GM03348 (cell line): ENCODE measurements at places on chromosomes 6 and 20.

GRCh38 chr6:165220045-165220444 lies 89.4 kb downstream of the C6orf118 start:
- DNase-seq = no peak

GRCh38 chr6:9225441-9225871 lies 790.1 kb upstream of the SLC35B3 start:
- DNase-seq = peak; percentile 44

DNA sequence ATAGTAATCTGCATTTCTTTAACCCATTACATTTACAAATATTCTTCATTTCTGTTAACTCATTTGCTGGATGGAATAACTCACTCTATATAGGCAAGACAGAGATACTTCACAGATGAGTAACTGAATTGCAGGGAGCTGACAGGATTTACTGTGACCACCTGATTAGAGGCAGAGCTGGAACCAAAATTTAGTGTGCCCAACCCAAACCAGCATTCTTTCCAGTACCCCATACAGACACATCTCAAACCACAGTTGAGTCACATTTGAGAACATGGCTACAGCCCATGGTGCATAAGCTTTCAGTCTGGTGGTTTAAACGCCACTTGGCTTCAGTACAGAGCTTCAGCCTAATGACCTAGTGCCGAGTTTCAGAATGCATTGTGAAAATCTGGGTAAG lies 138.4 kb upstream of the TENT5A start:
- DNase-seq = peak; percentile 86

- DNase-seq = no peak
Measured at GRCh38 chr6:7042654-7043545, 64.9 kb upstream of the RREB1 start.

DNA sequence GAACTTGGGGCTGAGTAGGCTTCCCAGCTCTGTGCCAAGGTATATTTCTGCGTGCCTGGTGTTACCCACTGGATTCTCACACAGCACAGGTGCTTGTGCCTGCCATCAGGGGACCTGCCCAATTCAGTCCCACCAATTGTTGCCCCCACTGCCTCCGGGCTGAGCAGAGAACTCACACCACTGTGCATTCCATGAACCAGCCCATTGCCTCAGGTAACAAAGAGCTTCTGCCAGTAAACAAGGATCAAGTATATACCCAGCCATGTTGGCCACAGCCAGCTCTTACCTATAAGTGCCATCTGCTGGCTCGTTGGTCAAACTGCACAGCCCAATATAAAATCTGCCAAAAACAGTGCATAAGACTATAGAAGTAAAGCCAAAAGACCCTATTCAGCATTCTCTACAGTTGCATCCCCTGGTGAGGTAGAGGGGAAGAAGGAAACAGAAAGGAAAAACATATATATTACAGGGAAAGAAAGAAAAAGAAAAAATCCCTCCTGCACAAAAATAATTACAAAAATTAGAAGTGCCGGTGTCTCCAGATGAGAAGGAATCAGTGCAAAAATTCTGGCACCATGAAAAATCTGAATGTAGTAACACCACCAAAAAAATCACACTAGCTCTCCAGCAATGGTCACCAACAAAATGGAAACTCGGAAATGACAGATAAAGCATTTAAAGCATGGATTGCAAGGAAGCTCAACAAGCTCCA lies 241.4 kb downstream of the IBTK start:
- no peak for DNase-seq

DNA sequence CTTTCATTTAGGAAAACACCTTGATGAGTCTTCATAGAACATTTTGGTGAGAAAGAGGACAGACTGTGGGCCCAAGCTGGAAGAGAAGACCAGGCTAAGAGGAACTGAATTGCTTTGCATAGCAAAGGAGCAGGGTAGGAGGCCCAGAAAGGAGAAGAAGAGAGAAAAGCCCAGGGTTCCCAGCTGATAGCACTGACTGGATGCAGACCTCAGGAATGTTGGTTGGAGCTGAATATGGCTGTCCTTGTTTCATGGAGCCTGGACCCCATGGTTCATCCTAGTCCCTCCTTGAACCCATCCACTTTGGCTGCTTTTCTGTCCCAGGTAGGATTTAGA lies 18.0 kb upstream of the ZFAND3 start:
- DNase-seq = no peak

GRCh38 chr6:27478141-27478705 lies 5.3 kb upstream of the ZNF184 start:
- peak; percentile 3 for DNase-seq

- no peak for DNase-seq
Measured at GRCh38 chr6:20907486-20908071, 373.3 kb downstream of the CDKAL1 start.

- DNase-seq = no peak
Measured at GRCh38 chr6:133040803-133041419, 200.2 kb upstream of the EYA4 start.

DNA sequence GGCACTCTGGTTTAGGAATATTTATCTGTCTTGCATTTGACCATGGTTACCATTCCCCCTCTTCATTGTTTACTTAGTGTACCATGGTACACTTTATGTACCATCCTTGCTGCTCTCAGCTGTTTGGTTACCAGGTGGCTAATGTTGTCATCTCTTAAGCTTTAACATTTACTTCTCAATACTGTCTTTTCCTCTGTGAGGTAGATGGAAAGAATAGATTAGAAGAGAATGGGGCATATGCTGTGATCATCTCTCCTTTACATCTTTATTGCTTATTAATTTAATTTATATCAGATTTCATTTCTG lies 109.2 kb downstream of the NCOA3 start:
- no peak for DNase-seq

- no peak for DNase-seq
Measured at GRCh38 chr6:148200781-148201180, 141.9 kb upstream of the SASH1 start.

DNA sequence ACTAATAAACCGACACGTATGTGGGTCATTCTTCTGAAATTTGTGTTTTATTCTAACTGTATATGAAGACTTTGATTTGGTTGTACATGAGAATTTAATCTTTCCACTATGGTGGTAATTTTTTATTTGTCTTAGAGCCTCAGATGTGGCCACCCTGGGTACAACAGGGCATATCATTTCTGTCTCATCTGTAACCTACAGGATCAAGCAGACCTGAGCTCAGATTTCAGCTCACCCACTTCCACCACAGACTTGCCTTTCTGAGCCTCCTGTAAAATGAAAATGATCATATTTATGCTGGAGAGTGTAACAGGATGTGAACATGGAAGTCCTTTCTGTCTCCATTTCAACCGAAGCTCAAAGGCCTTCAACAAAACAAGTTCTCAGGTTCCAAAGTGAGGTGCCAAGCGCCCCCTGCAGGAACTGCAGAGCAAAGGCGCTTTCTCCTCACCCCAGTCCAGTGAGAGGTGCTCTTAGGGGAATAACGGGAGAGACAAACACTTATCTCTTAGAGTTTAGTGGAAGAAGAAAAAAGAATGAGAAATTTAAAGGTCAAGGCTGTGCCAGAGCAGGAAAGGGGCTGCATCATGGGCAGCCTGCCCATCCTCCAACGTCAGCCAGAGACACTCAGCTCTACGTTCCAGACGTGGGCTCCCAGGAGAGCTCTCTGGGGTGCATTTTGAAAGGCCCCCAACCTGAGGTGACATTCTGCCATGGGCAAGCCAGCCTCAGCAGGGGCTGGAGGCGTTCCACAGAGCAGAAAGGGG lies 23.0 kb upstream of the CD24 start:
- peak; percentile 73 for DNase-seq

- no peak for DNase-seq
Measured at GRCh38 chr20:1474325-1474724, 7.7 kb upstream of the NSFL1C start.

- DNase-seq = peak; percentile 27
Measured at GRCh38 chr20:7775072-7775471, 165.2 kb downstream of the HAO1 start.

- DNase-seq = no peak
Measured at GRCh38 chr6:152341596-152341995, 295.6 kb downstream of the SYNE1 start.

- no peak for DNase-seq
Measured at GRCh38 chr6:71888756-71889340, 2.5 kb downstream of the RIMS1 start.

DNA sequence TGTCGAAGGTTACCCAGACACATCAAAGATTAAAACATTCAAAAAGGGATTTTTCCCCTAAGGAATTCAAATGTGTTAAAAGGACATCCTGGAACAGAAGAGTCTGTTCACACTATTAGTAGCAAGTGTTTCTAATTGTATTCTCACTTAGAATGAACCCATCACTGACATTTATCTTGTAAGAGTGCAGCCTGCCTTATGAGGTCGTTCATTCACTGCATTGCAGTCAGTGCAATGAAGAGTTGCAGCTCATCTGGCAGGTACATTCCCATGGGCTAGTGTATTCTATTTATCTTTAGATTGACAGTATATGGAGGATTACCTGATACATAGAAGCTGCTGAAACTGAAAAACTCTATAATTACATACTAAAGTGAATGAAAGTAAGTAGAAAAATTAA lies 36.5 kb downstream of the PHACTR1 start:
- DNase-seq = no peak

DNA sequence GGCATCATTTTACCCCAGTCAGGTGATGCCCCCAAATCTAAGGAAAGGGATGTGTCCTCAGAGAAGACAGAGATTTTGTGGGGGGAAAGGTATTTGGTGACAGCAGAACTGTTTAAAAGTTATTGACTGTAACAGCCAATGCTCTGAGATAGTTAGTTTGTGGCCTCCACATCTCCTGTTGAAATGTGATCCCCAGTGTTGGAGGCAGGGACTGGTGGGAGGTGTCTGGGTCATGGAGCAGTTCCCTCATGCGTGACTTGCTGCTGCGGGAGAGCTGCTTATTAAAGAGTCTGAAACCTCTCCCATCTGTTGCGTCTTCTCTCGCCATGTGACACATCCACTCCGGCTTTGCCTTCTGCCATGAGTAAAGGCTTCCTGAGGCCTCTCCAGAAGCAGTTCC lies 282.8 kb upstream of the FOXQ1 start:
- DNase-seq = peak; percentile 57

DNA sequence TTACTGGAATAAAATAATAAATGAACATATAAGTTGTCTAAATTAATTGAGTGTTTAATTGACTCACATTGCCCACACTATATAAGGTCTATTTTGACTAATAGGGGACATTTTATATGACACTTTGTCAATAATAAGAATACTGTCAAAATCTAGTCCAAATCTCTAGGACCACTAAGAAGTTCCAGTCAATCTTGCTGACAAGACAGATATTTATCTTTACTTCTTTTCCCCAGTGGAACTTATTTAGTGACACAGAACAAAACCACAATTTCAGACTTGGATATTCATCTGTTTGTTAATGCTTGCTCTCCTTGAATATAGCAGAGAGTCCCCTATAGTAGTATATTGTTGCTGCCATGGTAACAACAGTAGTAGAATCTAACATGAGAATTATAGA lies 954.6 kb upstream of the MANEA start:
- DNase-seq = no peak

DNA sequence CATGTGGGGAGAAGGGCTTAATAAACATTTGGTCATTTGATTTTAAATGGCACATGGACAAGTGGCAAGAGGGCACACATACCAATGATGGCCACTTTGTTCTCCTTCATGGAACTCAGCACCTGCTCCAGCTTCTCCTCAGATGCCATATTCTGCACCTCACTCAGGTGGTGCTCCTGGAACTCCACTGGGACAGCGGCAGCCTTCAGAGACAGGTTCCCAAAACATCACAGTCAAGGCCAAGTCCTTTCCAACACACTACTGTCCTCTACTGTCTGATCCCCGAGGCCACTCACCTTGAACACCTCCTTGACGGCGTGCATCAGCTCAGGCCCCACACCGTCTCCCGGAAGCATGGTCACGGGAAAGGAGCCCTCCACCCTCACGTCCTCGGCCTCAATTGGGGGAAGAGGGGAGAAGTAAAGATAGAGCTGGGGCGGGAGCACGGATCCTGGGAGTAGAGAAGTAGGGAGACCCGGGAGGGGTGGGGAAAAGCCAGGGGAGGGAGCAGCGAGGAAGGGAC lies 591 bp downstream of the IDH3B start:
- no peak for DNase-seq

DNA sequence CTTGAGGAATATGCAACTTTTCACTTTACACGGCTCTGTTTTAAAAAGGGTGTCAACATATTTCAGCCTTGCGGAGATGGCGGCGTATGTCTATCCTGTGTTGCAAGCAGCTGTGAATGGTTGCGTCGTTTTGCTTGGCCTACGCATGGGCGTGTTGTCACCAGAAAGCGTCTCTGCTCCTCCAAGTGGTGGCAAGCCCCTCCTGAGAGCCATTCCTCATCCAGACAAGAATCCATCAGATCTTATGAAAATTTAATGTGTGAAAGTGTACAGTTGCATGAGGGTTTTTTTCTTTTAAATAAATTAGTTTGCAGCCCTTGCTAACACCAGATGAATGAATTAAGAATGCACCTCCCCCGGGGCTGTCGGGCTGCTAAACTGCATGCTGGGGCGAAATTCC lies 114.4 kb downstream of the PHACTR3 start:
- no peak for DNase-seq

DNA sequence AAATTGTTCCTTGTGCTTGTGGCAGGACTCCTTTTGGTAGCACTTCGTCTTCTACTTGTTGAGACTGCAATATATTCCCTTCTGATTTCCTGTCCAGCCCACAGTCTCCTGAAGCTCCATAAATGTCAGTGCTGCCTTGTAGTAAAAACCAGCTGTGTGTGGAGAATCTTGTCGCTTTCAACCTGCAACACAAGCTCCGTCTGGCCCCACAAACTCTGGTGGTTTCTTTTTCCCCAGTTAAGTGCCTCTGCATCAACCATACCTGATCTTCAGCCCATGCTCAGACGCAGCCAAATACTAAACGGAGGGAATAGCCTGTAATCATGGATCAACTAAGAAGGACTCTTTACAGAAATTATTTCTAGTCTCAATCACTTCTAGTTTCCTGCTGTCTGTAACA lies 1133.3 kb upstream of the ADGRB3 start:
- no peak for DNase-seq

DNA sequence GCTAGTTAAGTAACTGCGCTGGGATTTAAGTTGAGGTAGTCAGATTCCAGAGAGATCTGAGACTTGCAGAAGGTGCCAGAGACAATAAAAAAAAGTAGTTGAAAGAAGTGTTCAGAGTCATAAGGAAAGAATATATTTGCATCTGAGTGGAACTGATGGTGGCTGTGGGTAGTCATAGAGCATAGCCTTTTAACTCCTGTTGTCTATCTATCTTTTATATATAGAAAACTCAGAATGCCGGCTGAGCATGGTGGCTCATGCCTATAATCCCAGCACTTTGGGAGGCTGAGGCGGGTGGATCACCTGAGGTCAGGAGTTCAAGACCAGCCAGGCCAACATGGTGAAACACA lies 62.0 kb downstream of the CARMIL1 start:
- DNase-seq = no peak
